ENCODE measurements at places on chromosomes 12 and 14.
A peak's percentile ranks its signal among the peaks of the same experiment; 100 is the strongest.

GRCh38 chr12:79298506-79298905 lies 392.3 kb downstream of the PAWR start:
- DNase-seq = no peak

- DNase-seq = no peak
These were observed 139.4 kb downstream of the SLC38A4 start for GRCh38 chr12:46686267-46686942.

GRCh38 chr14:95199298-95199983 lies 42.1 kb upstream of the DICER1 start:
- no peak for DNase-seq

- DNase-seq = no peak
These were observed 51.3 kb downstream of the MARK3 start for GRCh38 chr14:103436533-103436932.

- no peak for DNase-seq
These were observed 4.5 kb upstream of the MAGOHB start for GRCh38 chr12:10617863-10618262.

GRCh38 chr12:80509781-80510556 lies 65.9 kb downstream of the PTPRQ start:
- no peak for DNase-seq

DNA sequence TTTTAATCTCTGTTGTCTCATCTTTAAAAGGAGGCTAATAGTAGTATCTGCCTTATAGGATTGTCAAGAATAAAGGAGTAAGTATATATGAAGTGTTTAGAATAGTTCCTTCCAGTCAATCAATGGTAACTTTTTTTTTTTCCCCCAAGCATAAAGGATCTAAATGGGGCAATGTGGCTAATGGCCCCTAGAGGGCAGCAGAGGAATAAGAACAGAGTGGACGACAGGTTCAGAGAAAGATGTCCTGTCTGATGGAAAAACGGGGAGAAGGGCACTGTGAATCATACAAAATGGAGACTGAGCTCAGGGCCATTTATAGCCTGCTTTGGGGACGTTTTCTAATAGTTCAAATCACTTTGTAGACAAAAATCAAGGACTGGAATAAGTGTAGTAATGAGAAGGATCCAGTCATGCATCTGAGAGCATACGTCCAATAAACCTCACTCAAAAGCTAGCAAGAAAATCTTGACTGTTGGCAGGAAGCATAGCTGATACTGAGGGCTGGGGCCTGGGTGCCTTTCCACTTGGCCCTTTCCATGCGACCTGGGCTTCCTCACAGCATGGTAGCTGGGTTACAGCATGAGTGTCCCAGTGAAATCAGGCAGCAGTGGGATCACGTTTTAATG lies 51.3 kb downstream of the IFNG-AS1 start:
- DNase-seq = peak; percentile 60

DNA sequence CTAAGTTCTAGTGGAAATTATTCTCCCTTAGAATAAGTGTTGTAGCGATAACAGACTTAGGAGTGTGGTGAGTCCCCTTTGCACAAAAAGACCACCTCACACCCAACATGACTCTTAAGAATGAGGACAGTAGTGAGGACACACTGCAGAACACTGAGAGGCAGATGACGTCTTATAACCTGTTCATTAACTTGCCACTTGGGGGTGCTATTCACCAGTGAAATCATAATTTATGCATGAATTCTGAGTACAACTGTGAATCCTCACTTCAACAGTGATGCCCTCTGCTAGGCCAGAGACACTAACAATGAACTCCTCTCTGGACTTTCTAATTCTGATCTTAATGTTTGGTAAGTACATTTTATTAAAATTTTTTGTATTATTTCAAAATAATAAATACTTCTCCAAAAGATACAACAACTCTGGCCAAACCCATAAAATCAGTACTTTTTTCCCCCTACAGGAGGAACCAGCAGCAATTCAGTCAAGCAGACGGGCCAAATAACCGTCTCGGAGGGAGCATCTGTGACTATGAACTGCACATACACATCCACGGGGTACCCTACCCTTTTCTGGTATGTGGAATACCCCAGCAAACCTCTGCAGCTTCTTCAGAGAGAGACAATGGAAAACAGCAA lies 274.7 kb downstream of the DAD1 start:
- DNase-seq = no peak

DNA sequence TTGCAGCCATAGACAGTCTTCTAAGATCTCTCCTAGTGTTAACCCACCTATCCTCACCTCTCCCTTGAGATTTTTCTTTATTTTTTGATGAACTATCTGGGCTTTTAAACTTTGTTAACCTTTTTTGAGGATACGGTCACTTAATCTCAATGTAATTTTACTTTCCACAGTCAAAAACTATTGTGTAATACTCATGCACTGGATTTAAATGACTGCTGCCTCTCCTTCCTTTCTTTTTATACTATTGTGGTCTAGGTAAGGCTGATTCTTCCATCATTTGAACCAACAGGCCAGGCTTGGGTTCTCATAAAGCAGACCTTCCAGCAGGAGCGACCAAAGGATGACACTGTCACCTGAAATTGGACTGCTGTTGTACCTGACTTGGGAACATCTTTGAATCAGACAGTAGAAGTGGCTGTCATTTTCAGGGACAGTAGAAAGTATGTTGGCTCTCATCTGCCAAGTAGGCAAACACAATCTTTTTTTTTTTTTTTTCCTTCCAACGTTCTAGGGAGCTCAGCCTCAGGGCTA lies 689 bp upstream of the PDE3A start:
- DNase-seq = no peak

DNA sequence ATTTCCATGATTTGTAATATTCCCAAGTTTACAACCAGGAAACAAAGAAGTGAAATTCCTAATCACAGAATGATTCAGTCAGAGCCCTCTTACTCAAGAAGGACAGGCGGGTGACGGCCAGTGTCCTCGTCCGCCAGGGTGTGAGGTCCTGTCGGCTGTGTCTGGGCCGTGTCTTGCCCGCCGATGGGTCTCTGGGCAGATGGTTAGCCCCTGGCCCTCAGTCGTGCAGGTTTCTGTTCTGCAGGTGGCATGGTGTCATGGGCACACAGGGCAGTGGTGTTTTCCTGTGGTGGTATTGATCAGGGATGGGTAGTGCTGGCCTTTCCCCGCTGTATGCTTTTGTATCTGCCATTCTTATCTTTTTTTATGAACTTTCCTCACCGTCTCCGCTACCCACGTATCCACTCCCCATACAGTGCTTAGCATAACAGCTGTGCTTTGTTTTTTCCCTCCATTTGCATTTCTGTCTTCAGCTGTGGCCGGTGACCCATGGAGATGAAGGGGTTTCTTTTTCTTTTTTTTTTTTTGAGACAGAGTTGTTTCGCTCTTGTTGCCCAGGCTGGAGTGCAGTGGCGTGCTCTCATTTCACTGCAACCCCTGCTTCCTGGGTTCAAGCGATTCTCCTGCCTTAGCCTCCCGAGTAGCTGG lies 100.7 kb downstream of the TSPAN9 start:
- no peak for DNase-seq

- DNase-seq = no peak
These were observed 1.3 kb downstream of the RAD52 start for GRCh38 chr12:948238-948637.

GRCh38 chr14:31543969-31544799 lies 17.0 kb upstream of the NUBPL start:
- no peak for DNase-seq

DNA sequence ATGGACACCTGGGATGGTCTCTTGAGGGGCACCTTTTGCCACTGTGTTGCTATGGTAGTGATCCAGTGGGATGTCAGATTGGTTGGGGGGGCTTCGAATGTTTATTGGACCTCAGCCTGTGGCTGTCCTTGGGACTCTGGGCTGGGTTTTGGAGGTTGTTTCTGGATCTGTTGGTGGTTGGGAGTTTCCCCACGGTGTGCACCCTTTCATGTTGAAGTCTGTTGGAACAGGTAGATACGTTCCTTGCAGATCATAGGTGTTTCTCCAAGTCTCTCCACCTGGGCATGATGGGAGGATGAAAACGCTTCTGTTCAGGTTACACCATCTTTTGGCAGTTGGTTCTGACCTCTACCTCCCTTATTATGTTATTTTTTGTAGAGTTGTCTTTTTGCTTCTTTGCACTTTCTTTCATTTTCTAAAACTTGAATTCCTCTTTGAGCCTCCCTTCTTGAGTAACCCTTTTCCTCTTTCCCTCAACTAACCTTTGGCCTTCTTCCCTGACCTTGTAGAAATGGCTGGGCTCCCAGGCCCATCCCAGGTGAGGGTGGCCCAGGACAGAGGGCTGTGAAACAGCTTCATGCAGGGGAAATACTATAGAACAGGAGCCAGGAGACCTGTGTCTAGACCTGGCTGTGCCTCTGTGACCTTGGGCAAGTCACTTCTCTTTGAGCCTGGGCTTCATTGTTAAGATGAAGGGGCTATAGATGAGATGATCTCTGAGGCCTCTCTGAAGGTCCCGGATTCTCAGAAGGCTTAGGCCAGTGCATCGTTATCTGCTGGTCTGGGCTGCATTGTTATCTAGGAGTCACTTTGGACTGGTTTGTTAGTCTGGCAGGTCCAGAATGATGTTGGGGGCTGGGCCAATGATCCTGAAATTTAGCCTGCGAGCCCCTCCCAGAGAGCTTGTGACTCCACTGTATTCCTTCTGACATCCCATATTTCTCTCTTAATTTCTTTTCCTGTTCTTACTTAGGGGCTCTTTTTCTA lies 2.0 kb downstream of the ATN1 start:
- no peak for DNase-seq

GRCh38 chr14:21543521-21543960 lies 17.4 kb upstream of the SALL2 start:
- DNase-seq = no peak

DNA sequence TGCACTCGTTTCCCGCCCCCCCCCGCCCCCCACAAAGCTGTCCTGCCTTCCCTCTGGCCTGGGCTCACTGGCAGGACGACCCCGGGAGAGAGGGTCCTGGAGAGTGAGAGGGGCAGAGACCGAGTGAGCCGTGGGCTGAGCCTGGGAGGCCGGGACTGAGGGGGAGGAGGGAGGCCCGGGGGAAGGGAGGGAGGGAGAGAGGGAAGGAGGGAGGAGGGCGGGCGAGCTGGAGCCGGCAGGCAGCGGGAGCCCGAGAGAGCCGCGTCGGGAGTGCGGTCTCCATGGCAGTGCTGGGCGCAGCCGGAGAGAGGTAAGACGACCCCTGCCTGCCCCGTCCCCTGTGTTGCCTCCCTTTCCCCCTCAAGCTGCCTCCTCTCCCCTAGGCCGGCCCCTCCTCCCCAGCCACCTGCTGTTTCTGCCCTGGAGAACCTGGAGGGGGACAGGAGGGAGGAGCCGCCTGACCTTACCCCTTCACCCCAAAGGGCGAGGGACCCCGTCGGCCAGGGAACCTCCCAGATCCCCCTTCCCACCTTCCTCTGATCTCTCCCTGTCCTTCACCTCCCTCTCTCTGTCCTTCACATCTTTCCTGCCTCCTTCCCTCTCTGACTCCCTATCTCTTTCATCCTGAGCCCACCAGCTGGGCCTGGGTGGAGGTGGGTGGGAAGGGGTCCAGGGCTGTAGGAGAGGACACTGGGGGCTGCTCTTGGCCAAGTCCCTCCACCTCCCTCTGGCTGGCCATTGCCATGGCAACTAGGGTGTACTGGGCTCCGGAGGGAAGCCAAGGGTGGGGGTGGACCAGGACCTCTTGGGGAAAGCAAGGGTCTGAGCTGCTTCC lies at the start of gene GPR162:
Gene GPR162, plus strand, starts transcription at position 231 of the 835 bp plus-strand sequence. CDS start 2,078 bp downstream, outside the sequence.
- DNase-seq = no peak

GRCh38 chr12:112782250-112782649 lies 9.3 kb upstream of the RPH3A start:
- DNase-seq = no peak

- no peak for DNase-seq
These were observed 3.9 kb downstream of the DDN start for GRCh38 chr12:48995086-48995879.

DNA sequence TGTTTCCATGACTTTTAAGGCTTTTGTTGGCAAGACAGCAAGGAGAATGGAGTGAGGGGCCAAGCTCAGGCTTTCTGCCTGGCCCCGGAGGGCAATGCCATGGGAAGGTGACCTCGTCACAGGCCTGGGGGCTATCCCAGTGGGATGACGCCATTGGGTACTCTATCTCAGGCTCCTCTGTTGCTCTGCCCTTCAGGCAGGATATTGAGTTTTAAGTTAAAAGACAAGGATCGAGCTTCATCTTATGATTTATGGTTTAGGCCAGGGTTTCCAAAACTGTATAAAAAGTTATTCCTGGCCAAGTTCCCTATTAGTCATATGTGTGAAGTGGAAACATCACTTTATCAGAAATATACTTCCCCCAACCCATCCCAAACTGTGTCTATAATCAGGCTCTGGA lies 127.7 kb downstream of the ZFP36L1 start:
- no peak for DNase-seq

- no peak for DNase-seq
These were observed 20.2 kb downstream of the AKAP6 start for GRCh38 chr14:32349322-32349721.

GRCh38 chr12:122545855-122546254 lies 18.8 kb downstream of the KNTC1 start:
- DNase-seq = no peak

DNA sequence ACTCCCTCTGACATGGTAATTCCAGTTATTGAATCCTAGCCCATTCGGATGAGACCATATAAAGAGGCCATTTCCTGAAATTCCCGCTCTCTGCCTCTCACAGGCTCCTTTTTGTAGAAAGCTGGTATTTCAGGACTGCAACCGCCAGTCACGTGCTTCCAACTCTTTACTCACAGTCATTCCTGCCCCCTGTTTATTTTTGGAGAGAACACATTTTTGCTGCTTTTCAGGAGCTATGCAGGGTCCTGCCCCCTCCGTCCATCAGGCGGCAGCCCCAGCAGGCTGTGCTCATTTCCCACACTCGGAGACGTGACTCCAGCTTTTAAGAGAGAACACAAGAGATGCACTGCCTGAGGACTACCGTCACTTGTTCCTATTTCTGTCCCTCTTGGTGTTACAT lies 26.8 kb downstream of the IFT43 start:
- no peak for DNase-seq

DNA sequence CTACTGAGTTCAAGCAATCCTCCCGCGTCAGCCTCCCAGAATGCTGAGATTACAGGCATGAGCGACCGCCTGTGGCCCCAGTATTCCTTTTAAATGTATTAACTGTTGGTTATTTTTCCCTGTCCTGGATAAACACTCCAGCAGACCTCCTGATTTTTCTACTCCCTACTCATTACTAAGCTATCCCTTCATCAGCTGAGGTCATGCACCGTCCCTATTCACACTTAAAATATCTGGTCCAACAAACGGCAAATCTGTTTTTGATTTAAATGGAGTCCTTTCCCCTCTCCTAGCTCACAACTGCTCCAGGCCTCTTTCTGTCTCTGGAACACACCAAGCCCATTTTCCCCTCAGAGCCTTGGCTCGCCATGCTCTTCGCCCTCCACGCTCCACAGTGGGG lies 1003.3 kb upstream of the TMEM132C start:
- DNase-seq = no peak

DNA sequence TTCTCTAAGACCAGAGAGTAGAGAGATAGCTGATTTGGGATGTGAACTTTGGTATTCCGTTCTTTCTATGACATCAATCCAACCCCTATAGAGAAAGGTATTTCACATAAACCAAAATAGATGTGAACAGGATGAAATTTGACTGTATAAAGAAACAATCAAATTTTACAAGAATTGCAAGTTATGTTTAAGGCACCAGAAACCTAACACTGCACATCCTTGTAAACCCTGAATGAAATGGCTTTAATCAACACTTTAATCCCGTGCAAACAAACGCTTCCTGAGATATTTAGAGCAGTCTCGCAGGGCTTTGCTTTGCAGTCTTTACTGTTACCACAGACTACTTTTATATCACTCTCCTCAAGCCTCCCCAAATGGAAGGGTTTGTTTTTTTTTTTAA lies 125.1 kb downstream of the APAF1 start:
- DNase-seq = no peak
